ENCODE measurements at places on chromosomes 12 and 14.

DNA sequence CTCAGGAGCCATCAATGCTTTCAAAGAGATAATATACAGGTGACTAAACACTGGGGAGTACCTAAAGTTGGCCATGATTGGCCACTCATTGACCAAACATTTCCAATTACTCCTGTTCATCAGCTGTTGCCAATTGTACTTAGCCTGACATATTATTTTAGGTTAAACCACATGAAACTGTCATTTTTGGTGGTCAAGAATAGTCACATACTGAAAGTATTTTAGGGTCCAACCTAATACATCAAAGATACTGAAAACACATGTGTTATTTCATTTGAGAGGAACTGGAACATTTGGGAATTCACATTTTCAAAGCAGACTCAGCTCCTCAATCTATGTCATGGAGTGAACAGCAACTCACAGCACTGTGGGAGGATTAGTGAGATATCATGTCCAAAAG lies 63.9 kb upstream of the KCNA5 start:
- DNase-seq, result no peak

- DNase-seq, result no peak
These were observed 19.9 kb upstream of the ADAMTS20 start for GRCh38 chr12:43571885-43572284.

- DNase-seq, result no peak
These were observed 120.7 kb upstream of the PWP1 start for GRCh38 chr12:107564946-107565345.

DNA sequence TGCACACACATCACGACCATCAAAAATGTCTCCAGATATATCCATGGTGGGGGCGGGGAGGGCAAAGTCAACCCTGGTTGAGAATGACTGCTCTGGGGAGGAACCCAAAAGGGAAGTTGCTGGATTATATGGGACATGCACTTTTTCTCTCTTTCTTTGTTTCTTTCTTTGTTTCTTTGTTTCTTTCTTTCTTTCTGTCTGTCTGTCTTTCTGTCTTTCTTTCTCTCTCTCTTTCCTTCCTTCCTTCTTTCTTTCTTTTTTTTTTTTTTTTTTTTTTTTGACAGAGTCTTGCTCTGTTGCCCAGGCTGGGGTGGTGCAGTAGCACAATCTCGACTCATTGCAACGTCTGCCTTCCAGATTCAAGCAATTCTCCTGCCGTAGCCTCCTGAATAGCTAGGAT lies 71.5 kb downstream of the TBX5 start:
- no peak for DNase-seq

DNA sequence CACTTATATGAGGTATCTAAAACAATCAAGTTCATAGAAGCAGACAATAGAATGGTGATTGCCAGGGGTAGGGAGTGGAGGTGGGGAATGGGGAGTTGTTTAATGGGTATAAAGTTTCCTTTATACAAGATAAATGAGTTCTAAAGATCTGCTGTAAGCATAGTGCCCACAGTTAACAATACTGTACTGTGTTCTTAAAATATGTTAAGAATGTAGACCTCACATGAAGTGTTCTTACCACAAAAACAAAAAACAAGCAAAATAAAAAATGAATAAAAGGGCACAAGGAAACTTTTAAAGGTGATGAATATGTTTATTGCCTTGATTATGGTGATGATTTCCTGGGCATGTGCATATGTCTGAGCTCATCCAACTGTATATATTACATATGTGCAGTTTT lies 211.8 kb downstream of the MSRB3 start:
- DNase-seq, result no peak
